ENCODE measurements at places on chromosomes 7 and 10.

- no peak for DNase-seq
Measured at GRCh38 chr10:127619546-127620325, 70.6 kb downstream of the NPS start.

- no peak for DNase-seq
Measured at GRCh38 chr10:16857419-16857818, 40.2 kb upstream of the RSU1 start.

- DNase-seq = no peak
Measured at GRCh38 chr10:105885495-105885894, 1244.4 kb downstream of the SORCS3 start.

DNA sequence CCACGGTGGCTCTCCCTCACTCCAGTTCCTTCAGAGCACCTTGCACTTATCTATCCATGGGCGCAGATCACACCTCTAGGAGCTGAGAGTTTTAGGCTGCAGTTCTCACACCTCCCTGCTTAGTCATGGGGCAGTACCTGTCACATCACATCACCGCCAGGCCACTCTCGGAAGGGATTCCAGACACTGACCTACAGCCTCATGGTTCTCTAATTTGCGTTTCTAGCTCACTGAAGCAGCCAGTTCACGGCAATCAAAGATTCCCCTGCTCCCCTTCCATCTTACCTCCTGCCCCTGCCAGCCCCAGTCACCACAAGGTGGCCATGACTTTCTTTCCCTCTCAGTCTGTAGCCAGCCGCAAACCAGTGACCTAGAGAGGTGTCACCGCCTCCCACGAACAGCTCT lies 34.2 kb downstream of the ADRB1 start:
- DNase-seq = no peak

DNA sequence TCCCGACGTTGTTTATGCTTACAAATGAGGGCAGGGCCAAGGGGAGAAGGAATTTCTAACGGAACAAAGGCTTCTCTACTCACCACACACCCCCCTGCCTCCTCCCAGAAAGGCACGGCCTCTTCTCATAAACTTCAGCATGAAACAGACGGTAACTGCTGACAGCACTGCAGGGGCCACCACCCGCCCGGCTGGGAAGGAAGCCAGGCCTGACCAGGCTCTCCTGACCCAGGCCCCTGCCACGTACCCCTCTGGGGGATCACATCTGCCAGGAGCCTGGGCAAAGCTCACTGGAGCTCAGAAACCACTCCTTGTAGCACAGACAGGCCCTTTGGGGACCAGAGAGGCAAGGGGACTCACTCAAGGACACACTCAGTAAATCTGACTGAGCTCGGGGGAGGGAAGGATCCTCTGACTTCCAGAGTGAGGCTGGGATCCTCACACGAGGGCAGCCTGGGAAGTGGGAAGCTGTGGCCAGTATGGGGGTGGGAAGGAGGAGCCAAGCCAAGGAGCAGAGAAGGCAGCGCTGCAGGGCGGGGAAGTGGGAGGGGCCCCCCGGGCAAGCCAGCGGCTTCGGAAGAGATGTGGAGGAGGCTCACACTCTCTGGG lies 46.1 kb downstream of the ZCCHC24 start:
- DNase-seq = no peak

- no peak for DNase-seq
Measured at GRCh38 chr7:44447874-44448425, 42.5 kb downstream of the NUDCD3 start.

GRCh38 chr7:129862682-129863081 lies 90.1 kb downstream of the UBE2H start:
- no peak for DNase-seq

DNA sequence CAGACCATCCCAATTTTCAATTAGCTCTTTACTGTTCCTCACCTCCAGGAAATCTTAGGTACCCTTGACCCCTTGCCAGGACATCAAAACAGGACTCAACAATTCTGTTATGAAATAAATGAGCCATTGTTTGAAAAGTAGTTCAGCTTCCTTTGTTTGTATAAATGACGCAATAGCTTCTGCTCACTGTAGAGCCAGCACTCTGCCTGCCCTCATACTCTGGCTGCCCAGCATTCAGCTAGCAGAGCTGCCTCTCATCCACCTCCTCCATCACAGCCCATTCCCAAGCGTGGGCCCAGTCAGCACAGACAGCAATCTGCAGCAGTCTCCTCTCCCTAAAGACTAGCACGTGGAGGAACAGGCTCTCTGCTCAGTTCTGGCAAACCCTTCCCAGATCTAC lies 478.6 kb downstream of the GRID1 start:
- no peak for DNase-seq

DNA sequence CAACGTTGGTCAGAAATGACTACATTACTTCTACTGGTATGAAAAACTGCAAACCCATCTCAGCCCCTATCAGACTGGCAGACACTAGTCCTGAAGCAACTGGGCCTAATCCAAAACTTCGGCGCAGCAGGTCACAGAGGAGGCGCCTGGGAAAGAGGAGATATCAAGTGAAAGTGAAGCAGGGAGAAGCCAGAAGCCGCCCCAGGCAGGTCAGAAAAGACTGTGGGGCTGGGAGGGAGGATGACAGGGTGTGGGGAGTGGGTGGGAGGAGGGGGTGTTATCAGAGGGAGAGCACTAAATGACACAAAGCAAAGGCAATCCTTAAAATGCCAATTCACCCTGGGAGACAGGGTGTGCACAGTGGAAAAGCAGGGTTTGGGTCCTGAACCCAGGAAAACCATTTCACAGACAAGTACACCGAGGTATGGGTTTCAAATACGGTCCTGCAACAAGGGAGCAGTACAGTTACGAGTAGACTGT lies 731 bp downstream of the CHCHD3 start:
- DNase-seq = no peak

- no peak for DNase-seq
Measured at GRCh38 chr7:157819455-157819807, 482.6 kb downstream of the DNAJB6 start.

DNA sequence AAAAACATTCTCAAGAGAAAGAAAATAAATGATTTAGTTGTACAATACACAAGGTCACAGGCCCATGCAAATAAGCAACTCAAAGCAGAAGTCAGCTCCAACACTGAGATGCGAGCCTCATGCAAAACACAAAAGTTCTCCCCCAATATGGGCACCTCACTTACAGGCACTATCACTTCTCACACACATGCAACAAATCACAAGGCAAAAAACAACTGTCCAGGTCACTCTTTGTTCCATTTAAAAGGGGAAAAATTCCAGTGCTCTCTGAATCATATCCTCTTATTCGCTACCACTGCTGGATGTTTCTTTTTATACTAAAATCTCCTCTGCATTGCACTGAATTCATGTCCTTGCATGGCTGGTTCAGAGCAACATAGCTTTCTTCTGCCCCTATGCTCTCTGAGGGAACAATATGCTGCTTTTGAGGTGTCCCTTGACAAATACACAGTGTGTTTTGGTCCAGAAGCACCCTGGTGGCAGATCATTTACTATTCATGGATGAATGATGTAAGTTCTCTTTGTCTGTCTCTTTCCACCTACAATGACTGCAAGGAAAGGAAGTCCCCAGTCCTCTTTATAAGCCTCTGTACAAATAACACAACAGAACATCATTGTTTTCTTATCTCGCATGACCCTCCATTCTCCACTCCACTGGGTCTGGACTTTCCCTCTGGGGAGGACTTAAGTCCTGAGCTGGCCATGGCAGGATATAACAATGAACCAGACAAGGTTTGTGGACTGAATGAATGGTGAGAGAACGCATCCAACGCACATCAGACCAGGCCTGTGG lies 85.4 kb upstream of the GSDME start:
- DNase-seq = no peak

- DNase-seq = no peak
Measured at GRCh38 chr7:152527610-152528032, 91.8 kb upstream of the KMT2C start.

- no peak for DNase-seq
Measured at GRCh38 chr7:5408777-5409176, 14.9 kb downstream of the TNRC18 start.

DNA sequence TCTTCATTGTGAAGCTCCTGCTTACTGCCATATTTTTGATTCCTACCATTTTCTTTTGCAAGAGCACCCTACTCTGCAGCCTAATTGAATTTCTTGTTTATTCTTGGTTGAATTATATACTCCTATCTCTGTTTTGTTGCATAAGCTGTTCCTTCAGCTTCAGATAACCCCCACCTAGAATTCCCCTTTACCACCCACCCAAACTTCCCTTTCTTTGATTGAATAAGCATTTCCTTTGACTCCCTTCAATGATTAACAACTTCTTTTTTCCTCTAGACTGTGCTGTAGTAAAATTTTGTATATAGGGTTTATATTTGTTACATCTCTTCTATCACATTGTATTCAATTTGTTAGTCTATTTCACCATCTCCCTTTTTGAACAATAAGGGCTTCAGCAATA lies 168.1 kb downstream of the GPR37 start:
- no peak for DNase-seq

GRCh38 chr7:142440219-142440905 lies 182.5 kb upstream of the PRSS58 start:
- no peak for DNase-seq

- DNase-seq = no peak
Measured at GRCh38 chr10:6729861-6730344, 149.8 kb upstream of the PRKCQ start.

GRCh38 chr7:10740805-10741204 lies 232.9 kb upstream of the PHF14 start:
- DNase-seq = no peak

- DNase-seq = no peak
Measured at GRCh38 chr7:26052706-26053105, 99.3 kb upstream of the NFE2L3 start.

DNA sequence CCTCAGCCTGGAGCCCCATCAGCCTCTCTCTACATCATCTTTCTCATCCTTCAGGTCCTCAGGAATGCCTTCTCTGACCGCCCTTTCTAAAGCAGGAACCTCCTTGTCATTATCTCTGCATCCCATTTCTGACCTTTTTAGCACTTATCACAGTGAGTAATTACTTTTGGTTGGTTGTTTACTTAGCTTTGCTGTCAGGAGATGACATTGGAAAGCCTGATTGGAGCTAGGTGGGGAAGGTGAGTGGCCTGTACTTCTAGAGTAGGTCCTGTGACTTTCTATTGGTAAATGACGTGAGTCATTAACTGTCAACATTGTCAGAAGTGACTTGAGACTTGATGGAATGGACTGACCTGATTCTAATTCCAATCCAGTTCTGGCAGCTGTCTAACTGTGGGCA lies 9.3 kb upstream of the SLC25A13 start:
- DNase-seq = no peak

GRCh38 chr10:14532473-14533251 lies 201.9 kb upstream of the FRMD4A start:
- no peak for DNase-seq

- DNase-seq = no peak
Measured at GRCh38 chr7:49643321-49643720, 130.1 kb upstream of the VWC2 start.

- no peak for DNase-seq
Measured at GRCh38 chr10:63921908-63922467, 400.8 kb downstream of the REEP3 start.

GRCh38 chr10:125057158-125058001 lies 103.0 kb downstream of the CTBP2 start:
- no peak for DNase-seq

GRCh38 chr7:84372155-84372621 lies 177.6 kb upstream of the SEMA3A start:
- DNase-seq = no peak

- DNase-seq = no peak
Measured at GRCh38 chr7:97174303-97174702, 56.8 kb downstream of the SDHAF3 start.
